ENCODE measurements at places on chromosomes 5 and 9.
A peak's percentile ranks its signal among the peaks of the same experiment; 100 is the strongest.

GRCh38 chr5:52007230-52007858 lies 624.1 kb downstream of the ISL1 start:
- peak; percentile 53 for DNase-seq

DNA sequence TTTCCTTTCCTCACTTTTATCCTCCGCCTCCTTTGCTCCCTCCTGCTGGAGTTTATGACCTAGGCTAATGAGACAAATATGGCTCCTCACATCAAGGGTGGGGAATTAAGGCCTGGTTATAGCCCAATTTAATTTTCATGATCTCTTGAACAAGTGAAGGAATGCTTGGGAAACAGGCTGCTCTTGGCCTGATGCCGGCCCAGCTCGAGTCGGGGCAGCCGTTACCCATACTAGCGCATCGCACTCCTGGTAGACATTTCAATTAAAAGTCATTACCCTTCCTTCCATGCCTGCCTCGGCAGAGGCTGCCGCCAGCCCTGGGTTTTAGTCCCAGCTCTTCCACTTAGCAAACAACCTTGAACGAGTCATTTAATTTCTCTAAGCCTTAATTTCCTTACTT lies 425.7 kb downstream of the TMEM38B start:
- no peak for DNase-seq

DNA sequence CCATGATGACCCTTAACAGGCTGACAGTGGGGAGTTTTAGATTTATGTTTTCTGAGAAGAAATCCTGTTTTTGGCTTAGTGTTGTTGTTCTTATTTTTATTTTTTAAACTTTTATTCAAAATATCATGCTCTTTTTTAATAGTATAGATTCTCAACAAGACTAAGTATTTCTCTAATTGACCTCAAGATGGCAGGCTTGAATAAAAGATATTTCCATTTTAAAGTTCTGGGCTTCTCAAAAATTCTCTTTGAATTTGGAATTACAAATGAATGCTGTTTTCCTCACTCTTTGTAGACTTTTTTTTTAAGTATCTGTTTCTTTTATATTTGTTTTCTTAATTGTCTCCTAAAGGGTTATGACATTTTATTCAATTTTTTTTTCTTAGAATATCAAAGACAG lies 50.0 kb upstream of the SH3GL2 start:
- DNase-seq, result no peak

DNA sequence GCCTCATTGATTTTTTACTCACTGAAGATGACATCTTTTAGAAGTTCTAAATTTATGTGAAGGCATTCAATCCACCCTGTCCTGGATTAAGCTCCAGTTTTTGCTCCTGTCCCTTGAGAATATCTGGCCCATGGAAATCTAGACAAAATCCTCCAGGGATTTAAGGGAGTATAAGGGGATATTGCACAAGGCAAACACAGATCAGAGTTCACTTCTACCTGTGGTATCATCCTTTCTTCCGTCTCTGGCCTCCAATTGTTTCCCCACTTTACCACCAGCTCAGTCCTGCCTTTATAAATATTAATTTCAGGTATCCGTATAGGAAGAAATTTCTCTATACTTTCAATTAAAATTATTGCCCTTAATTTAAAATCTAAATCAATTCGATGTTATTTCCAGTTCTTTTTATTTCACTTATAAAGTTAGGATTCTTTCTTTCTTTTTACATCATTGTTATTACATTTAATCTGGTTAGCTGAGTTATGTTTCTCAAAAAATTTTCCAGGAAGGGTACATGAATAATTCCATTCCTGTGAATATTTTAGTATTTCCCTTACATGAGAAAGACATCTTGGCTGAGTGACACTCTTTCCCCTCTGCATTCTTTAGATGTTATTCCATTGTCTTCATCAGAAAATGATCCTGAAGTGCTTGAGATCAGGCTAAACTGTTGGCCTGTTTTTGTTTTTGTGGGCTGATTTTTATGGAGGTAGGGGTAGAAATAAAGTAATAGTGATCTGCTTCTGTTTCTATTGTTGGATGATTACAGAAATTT lies 194.3 kb upstream of the MAP3K1 start:
- no peak for DNase-seq
